ENCODE measurements at places on chromosomes 12 and 14. TPM values are rescaled to one million over a fixed set of nuclear protein-coding genes. Genes with fewer than 3 reads are reported as not detected.

- H3K36me3 ChIP-seq = peaks cover 1% of the 10 kb centered on the region
- no peak overlapping the region for H3K4me3 ChIP-seq
- H3K27me3 ChIP-seq = peaks cover 33% of the 10 kb centered on the region
- peaks cover 8% of the 10 kb centered on the region for H3K4me1 ChIP-seq
- H3K27ac ChIP-seq = no peak overlapping the region
Observed at GRCh38 chr12:116689979-116690744, 47.7 kb downstream of the SPRING1 start.

DNA sequence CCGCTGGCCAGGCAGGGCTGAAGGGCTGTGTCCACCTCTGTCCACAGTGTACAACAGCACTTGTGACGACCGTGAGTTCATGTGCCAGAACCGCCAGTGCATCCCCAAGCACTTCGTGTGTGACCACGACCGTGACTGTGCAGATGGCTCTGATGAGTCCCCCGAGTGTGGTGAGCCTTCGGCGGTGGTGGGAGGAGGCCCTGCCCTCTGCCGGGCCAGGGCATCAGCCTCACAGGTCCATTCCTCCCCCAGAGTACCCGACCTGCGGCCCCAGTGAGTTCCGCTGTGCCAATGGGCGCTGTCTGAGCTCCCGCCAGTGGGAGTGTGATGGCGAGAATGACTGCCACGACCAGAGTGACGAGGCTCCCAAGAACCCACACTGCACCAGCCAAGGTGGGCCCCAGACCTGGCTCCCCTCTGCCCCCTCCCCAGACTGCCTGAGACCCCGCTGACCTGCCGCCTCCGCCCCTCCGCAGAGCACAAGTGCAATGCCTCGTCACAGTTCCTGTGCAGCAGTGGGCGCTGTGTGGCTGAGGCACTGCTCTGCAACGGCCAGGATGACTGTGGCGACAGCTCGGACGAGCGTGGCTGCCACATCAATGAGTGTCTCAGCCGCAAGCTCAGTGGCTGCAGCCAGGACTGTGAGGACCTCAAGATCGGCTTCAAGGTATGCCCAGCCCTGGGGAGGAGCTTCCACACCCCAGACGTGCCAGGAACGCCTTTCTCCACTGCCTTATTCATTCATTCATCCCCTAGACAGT lies 20.8 kb upstream of the NXPH4 start:
- no peak for DNase-seq
- H3K4me1 ChIP-seq = no peaks in the 10 kb centered on the region
- H3K36me3 ChIP-seq = no peaks in the 10 kb centered on the region
- H3K27ac ChIP-seq = no peak overlapping the region
- no peaks in the 10 kb centered on the region for H3K27me3 ChIP-seq

GRCh38 chr14:68793734-68794129 lies 865 bp upstream of the ZFP36L1 start:
- no peaks in the 10 kb centered on the region for H3K27me3 ChIP-seq
- peak; percentile 54 for DNase-seq
- peaks cover 41% of the 10 kb centered on the region for H3K4me1 ChIP-seq
- peak overlapping the region; percentile 90 for H3K4me3 ChIP-seq
- H3K36me3 ChIP-seq = peaks cover 41% of the 10 kb centered on the region
- H3K27ac ChIP-seq = peak overlapping the region; percentile 100

DNA sequence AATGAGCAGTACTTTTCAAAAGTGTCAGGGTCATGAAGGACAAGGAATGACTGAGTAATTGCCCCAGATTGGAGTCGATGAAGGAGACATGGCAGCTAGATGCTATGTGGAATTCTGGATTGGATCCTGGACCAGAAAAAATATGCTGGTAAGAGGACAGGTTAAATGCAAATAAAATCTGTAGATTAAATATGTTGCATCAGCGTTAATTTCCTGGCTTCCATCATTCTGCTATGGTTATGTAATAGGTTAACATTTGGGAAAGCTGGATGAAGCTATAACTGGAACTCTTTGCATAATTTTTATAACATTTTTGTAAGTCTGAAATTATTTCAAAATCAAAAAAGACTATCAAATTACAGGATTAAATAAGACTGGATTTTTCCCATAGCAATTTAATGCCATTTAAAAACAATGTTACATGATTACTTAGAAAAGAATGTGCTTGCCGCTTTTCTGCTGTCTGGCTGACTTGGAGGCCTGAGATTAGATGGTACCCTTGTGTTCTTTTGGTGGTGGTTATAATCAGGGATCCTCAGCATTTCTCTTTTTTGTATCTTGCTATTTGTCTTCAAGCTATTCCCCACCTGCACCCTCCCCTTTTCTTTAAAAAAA lies 65.1 kb downstream of the FBXW8 start:
- H3K36me3 ChIP-seq = peaks cover 10% of the 10 kb centered on the region
- no peak overlapping the region for H3K27ac ChIP-seq
- H3K27me3 ChIP-seq = no peaks in the 10 kb centered on the region
- no peaks in the 10 kb centered on the region for H3K4me1 ChIP-seq
- DNase-seq = no peak

TMEM132C gene
- not detected for total RNA-seq

PPP4R4 gene
- total RNA-seq = 13.2 TPM
